ENCODE measurements at places on chromosomes 16 and 17. TPM values are rescaled to one million over a fixed set of nuclear protein-coding genes. Genes with fewer than 3 reads are reported as not detected.

The KRT31 gene
- total RNA-seq = 0.23 TPM

The CUEDC1 gene
- 21.2 TPM for total RNA-seq

The FA2H gene
- total RNA-seq = 0.23 TPM

The ZFHX3 gene
- 29.8 TPM for total RNA-seq

The ZNF287 gene
- total RNA-seq = 25.4 TPM

The CCDC78 gene
- 8.8 TPM for total RNA-seq

The CCL13 gene
- total RNA-seq = not detected

The C17orf78 gene
- not detected for total RNA-seq

The CSH1 gene
- not detected for total RNA-seq

The HMOX2 gene
- 58.8 TPM for total RNA-seq

The NOG gene
- 9.0 TPM for total RNA-seq

The XAF1 gene
- 4.6 TPM for total RNA-seq

The SPNS2 gene
- total RNA-seq = 16.6 TPM

The AKTIP gene
- total RNA-seq = 55.4 TPM

The CCDC43 gene
- total RNA-seq = 43.8 TPM

The TOX3 gene
- total RNA-seq = 15.9 TPM

The ACBD4 gene
- 3.5 TPM for total RNA-seq

The PERCC1 gene
- not detected for total RNA-seq

The DBF4B gene
- total RNA-seq = 5.8 TPM

The OR1F1 gene
- 0.69 TPM for total RNA-seq

The ITGAX gene
- 3.0 TPM for total RNA-seq

The COQ7 gene
- total RNA-seq = 49.1 TPM

The MYH8 gene
- under 0.01 TPM for total RNA-seq

The CLDN6 gene
- 1.2 TPM for total RNA-seq

The BAHCC1 gene
- 10.6 TPM for total RNA-seq

The IRX5 gene
- 3.5 TPM for total RNA-seq

The SULT1A4 gene
- total RNA-seq = 2.1 TPM

The PHOSPHO1 gene
- total RNA-seq = 2.5 TPM

The ABCC11 gene
- 0.46 TPM for total RNA-seq

The DDX42 gene
- 82.4 TPM for total RNA-seq

The ITGAL gene
- 1.2 TPM for total RNA-seq

The PIPOX gene
- 10.1 TPM for total RNA-seq

The SPN gene
- total RNA-seq = 0.23 TPM

The ODAD4 gene
- 6.5 TPM for total RNA-seq

The CES5A gene
- total RNA-seq = 0.46 TPM

The DDX52 gene
- total RNA-seq = 33.7 TPM

The PRSS33 gene
- total RNA-seq = not detected

The OR1A1 gene
- total RNA-seq = not detected

The GSG1L gene
- 14.1 TPM for total RNA-seq

The GALNS gene
- 17.5 TPM for total RNA-seq

The NPIPB8 gene
- not detected for total RNA-seq

The CASKIN2 gene
- total RNA-seq = 9.0 TPM

The DHRS7C gene
- total RNA-seq = not detected
